ENCODE measurements at places on chromosomes 2 and 18. TPM values are rescaled to one million over a fixed set of nuclear protein-coding genes. Genes with fewer than 3 reads are reported as not detected.

DNA sequence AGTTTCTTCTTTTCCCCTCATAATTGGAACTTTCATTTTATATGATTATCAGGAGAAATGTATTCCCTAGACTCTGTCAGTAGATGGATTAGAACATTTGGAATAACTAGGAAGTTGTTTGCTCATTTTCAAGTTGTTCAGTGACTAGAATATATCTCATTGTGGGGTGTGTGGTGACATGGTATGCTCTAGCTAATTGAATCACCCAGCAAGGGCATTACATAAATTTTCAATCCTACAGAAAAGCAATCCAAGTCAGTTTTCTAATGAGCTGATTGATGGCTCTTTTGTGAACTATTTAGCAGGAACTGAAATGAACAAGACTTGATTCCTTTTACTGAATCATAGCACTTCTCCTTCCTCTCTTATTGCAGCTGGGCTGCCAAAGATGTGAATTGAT is 461.4 kb downstream of the TGIF1 start:
- no peak for DNase-seq

GRCh38 chr18:58911241-58911640 is 46.6 kb downstream of the ZNF532 start:
- no peak for DNase-seq

- DNase-seq, result no peak
Observed at GRCh38 chr2:23588106-23588505, 203.1 kb downstream of the KLHL29 start.

DNA sequence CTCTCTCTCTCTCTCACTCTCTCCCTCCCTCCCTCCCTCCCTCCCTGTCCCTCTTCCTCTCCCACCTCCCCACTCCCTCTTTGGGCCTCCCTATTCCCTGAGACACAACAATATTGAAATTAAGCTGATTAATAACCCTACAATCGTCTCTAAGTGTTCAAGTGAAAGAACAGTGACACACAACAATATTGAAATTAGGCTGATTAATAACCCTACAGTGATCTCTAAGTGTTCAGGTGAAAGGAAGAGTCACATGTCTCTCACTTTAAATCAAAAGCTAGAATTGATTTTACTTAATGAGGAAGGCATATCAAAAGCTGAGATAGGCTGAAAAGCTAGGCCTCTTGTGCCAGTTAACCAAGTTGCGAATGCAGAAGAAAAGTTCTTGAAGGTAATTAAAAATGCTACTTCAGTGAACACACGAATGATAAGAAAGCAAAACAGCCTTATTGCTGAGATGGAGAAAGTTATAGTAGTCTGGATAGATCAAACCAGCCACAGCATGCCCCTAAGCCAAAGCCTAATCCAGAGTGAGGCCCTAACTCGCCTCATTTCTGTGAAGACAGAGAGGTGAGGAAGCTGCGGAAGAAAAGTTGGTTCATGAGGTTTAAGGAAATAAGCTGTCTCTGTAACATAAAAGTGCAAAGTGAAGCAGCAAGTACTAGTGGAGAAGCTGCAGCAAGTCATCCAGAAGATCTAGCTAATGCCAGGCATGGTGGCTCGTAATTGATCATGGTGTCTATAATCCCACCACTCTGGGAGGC is 21.3 kb downstream of the MALT1 start:
- DNase-seq, result no peak

GRCh38 chr2:72143441-72144273 is 4.0 kb downstream of the CYP26B1 start:
- DNase-seq, result no peak

- no peak for DNase-seq
Observed at GRCh38 chr2:126739141-126739540, 83.2 kb downstream of the GYPC start.

- no peak for DNase-seq
Observed at GRCh38 chr2:3885629-3886628, 182.6 kb downstream of the DCDC2C start.

- no peak for DNase-seq
Observed at GRCh38 chr2:197268786-197269584, 41.6 kb downstream of the ANKRD44 start.

DNA sequence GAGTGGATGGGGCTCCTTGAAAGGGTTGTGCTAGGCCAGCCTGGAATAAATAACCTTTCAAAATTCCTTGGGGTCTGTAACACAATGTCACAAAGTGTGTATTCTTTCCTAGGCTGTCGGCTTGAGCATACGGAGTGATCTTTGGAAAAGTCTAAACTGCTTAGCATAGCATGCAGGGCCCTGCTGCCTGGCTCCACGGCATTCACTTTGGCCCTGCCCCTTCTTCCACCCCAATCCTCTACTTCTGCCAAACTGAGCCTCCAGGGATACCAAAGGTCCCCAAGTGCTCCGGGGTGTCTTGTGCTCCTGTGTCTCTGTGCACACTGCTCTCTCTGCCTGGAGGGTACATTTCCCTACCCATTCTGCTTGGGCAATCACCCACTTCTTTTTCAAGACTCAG is 196.1 kb downstream of the LTBP1 start:
- no peak for DNase-seq

DNA sequence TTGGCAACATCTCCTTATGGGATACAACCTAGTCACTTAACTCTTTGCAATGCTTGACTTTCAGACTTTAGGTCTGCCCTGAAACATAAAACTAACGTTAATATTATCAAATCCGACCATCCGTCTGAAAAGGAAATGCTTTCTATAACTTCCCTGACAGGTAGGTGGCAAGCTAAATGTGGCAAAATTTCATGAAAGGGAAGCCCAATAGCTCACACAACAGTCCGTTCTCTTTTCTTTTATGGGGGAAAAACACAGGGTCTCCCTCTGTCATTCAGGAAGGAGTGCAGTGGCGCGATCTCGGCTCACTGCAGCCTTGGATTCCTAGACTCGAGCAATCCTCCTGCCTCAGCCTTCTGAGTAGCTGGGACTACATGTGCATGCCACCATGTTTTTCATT is 52.9 kb downstream of the SFT2D3 start:
- no peak for DNase-seq

DNA sequence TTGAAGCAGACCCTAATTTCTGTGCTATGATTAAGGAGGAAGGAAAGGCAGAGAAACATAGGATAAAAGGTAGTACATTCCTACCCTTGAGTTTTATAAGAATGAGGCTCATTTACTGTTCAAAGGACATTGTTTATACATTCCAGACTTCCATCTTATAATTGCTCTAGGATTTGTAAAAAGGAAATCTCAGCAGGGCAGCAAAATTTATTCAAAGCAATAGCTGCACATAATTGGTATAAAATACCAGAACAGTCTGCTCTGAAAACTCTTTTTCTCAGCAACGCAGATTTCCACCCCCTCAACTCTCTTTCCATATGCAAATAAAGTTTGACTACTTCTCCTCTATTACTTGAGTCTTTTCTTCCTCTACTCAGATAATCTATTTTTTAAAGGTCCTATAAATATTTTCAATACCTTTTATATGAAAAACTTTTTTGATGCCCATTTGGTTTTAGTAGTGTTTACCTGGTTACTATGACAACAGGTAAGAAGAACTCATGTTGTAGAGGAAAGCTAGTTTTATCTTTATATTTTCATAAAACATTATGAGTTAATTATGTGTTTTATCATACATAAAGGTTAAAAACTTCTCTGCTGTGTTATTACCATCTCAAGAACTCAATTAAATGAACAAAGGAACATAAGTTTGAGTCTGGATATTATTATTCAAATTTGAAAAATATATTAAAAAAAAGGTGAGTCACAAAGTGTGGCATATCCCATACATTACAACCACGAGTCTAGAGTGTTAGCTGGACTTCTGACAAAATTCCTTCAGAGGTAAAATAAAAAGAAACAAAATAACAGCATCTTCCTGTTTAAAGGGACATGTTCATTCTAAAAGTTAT is 19.9 kb downstream of the RBMS1 start:
- no peak for DNase-seq

DNA sequence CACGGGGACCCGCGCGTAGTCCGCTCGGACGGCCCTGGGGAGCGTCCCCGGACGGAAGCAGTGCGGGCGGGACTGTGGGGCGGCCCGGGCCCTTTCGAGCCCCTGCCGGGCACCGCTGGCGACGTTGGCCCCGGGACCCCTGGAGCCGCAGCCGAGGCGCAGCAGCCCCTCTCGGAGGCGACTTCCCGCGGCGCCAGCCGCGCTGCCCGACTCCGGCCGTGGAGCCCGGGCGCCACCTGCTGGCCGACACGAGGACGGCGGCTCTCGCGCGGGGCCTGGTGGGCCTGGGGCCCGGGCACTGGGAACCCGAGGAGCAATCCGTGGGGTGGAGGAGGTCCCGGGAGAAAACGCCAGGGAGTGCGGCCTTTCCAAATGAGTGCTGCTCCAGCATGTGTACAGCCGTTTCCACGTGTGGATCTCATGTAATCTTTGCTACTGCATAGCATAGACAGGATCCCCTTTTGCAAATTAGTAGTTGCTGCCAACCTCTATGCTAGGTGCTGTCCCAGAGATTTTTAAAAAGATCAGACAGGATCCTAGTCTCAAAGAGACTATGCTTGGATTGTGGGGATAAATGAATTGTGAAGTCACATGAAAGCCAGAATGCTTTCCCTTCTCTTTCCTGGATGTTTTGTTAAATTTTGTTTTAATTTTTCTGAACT is 4.0 kb downstream of the ID2 start:
- DNase-seq, result peak; percentile 63

DNA sequence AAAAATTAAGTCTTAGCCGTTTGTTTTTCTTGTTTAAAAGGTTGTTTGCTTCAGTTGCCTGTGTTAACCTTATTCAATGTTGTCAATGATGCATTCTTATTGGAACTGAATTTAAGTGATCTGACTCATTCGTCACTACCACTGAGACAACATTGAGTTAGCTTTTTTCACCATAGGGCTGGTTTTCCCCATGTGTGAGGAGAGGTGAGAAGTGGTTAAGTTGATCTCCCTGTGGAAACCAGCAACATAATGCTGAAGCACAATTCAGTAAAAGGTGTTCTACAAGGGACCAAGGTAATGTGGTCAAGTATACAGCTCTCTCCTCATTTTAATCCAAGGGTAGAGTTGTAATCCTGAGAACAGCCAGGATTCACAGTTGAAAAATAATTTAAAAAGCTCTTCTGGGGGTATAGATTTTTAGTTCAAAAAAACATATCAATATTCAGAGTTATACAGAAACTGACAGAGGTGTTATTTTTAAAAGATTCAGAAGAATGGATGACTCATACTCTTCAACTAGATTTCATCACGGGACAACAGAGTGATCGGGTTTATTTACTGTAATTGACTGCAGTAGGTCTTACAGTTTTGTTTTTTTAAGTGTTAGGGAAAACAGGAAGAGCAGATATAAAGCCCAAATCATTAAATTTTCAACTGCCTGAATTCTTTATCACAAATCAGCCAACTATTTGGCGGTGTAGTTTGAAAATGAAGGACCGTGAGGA is 12.6 kb downstream of the NOP58 start:
- DNase-seq, result no peak

Gene TM4SF20
- not detected for total RNA-seq

Gene CHRND
- total RNA-seq, result not detected

Gene CHST9
- 7.9 TPM for total RNA-seq

Gene MC4R
- total RNA-seq, result not detected

Gene UGT1A3
- not detected for total RNA-seq

Gene LANCL1
- 74.1 TPM for total RNA-seq

Gene ANO7
- total RNA-seq, result 2.6 TPM

Measured in heart right ventricle (tissue), 16 donors.